ENCODE measurements at places on chromosomes 11 and 22.

DNA sequence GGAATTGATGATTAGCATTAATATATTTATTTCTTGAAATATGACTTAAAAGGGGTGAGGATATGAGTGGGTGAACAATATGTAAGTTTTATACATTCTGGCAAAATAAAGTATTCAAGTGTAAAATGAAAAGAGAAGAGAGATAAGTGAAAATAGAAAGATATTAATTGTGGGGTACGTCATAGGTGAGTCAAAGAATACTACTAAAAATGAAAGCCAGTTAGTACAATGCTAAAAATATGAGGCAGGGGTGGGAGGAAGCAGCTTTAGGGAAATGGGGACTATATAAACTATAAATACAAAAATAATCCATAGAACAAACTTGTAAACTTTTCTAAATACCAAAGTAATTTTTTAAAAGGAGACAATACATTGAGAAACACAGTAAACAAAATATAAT is 661.4 kb downstream of the CNTN5 start:
- DNase-seq, result no peak

DNA sequence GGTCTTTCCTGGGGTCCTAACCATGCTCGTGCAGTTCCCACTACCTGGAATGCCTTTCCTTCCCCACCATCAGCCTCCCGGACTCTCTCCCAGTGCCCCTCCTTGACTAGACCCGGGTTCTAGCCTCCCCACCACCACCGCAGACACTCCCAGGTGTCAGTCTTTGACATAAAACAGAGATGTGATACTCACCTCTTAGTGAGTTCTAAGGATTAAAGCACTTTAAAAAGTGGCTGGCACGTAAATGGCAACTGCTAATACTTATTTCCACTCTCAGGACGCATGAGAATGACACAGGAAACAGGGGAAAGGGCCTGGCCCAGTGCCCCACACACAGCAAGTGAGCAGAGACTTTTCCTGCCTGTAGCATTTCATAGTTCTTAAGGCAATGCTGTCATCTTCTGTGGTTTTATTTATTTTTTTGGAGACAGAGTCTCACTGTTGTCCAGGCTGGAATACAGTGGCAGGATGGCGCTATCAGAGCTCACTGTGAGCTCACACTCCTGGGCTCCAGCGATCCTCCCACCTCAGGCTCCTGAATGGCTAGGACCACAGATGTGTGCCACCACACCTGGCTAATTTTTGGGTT is 1.9 kb upstream of the SLC25A45 start:
- peak; percentile 39 for DNase-seq

DNA sequence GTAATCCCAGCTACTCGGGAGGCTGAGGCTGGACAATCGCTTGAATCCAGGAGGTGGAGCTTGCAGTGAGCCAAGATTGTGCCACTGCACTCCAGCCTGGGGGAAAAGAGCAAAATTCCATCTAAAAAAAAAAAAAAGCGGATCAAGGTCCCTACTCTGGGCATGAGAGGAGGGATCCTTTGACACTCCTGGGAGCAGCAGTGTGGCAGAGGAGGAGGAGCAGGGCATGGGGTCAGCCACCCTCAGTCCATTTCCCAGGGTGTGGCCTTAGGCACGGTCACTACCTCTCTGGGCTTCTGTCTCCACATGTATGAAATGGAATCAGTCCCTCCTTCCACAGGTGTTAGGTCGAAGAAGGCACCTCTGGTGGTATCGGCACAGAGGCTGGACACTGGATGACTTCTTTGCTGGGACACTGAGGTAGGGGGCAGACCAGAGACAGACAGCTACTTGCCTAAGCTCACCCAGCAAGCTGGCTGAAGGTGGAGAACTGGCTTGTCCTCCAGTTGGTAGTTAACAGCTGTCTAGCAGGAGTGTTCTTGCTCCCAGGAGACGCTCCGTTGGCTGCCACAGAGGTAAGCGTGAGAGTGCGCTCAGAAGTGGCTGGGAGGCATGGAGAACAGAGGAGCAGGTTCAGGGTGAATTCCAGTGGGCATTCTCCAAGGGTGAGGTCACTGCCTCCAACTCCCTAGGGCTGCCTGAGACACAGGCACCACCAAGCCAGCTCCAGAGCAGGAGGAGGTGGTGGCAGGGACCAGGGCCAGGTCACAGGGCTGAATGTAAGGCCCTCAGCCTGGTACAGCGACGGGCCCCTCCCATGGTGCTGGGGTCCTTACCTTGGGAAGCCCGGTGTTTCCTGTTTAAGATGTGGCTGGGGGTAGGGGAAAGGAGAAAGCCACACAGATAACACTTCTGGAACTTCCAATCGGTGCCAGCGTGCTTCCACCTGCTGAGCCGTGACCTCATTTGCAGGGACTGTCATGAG is 19.5 kb downstream of the TXN2 start:
- DNase-seq, result peak; percentile 93

DNA sequence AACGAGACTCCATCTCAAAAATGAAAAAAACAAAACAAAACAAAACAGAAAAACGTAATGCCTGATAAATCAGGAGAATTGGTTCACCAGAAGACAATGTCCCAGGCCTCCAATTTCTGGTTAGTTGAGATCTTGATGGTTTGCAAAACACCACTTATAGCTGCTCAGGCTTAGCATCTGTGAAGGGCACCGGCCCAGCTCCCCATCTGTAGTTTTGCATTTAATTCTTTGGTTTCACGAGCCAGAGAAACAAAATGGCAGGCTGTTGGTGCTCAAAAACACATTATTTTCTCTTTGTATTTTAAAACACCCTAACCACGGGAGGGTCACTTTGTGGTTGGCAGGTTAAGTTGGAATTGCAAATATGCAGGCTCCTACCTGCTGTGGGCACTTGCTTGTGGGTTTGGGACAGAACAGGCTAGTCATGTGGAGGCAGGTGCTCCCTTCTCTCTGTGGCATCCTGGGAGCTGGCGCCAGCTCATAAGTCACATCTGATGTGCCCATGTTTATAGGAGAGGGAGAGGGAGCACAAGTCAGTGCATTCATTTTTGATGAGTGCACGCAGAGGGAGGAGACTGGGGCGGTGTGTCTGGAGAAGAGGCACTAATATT is 145.9 kb downstream of the CEP164 start:
- peak; percentile 7 for DNase-seq

- no peak for DNase-seq
Measured at GRCh38 chr11:65208785-65209710, 27.3 kb downstream of the CAPN1 start.

DNA sequence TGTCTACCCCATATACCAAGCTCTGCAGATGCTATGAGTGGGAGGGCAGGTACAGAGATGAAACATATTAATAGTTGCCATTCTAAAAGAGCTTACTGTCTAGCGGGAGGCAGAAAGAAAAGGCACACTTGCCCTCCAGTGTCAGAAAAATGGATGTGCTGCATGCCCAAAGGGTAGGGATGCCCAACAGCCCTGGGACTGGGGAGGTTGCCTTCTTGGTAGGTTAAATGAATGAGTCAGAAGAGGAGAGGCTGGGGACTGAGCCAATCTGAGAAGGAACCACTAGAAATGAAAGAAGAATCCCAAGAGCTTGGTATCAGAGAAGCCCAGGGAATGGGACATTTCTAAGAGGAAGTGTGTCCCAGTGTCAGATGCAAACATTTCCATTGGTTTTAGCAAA is 1.2 kb downstream of the BIRC3 start:
- DNase-seq, result peak; percentile 45

GRCh38 chr11:135075740-135076139 is 663.7 kb upstream of the B3GAT1 start:
- DNase-seq, result peak; percentile 1

DNA sequence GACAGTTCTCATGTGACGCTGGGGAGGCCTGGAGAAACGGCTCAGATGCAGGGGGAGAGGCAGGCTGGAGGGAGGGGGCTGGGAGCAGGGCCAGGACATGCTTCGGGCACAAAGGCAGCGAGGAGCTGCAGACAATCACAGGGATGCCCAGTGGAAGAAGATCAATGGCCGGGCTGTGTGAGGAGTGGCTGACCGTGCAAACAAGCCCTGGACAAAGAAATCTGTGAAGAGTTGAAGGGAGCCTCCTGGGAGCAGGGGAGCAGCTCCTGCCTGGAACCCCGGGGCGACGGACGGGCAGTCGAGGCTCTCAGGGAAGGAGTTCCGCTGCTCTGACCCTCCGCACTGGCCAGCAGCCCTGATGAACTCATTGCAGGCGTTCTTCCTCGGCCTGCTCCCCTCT is 126.7 kb upstream of the B3GAT1 start:
- DNase-seq, result no peak

GRCh38 chr22:37273126-37273845 is 9.0 kb upstream of the CYTH4 start:
- DNase-seq, result peak; percentile 42

- peak; percentile 24 for DNase-seq
Measured at GRCh38 chr22:23591201-23591791, 11.2 kb upstream of the IGLL1 start.

DNA sequence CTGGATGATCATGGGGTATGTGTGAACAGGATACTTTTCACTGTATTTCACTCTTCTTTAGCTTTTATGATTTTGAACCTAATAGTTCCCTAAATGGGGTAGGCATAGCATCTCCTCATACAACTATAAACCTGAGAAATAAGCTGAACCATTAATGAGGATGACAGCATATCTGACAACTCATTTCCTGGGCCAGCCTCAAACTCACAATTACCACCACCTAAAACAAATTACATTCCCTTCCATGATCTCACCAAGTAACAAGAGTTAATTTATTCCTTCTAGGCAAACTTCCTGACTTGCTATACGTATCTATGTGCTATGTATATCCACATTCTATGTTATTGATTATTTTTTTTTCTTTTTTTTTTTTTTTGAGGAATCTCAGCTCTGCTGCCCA is 23.0 kb downstream of the SIK3 start:
- DNase-seq, result no peak

GRCh38 chr11:1081601-1082311 is 7.1 kb downstream of the MUC2 start:
- DNase-seq, result no peak

DNA sequence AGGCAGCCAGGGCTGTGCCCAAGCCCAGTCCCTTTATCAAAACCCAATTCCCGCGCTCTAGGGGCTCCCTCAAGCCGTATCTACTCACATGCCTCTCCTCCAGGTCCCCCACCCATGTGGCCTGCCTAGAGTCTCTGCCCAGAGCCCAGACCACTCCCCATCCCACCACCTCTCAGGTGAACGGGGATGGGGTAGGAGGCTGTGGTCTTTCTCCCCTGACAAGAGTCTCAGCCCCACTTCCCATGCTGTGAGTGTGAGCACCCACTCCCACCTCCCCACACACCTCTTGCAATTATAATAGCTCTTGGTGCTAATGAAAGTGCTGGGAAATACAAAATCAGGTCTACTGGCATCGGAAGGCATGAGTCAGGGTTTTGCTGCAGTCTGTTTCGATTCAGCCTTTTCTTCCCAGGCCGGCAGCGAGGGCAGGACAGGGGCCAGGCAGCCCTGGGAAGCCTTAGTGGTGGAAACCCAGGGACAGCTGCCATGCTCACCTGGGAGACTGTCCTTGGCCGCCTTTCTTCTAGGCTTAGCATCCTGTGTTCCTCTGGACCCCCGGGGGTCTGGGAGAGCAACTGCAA is 16.7 kb upstream of the TMPRSS4 start:
- DNase-seq, result no peak

GRCh38 chr11:94563848-94564467 is 3.2 kb upstream of the PIWIL4 start:
- DNase-seq, result peak; percentile 26

DNA sequence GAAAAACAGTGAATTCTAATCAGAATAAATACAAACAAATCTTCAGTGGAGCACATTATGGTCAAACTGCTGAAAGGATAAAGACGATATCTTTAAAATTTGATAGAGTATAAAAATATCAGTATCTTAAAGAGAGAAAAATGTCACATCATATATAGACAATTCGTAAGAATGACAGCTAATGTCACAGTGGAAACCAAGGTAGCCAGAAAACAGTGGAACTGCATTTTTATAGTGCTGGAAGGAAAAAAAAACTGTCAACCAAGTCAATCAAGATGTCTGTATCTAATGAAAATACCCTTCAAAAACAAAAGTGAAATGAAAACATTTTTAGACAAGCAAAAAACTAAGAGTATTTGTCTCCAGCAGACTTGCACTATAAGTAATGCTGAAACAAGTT is 73.4 kb upstream of the HMGXB4 start:
- DNase-seq, result no peak

Measured in A172 (cell line).